CD4-positive, alpha-beta T cell treated with Interleukin-12 subunit alpha and Interleukin-12 subunit beta, for 1 hour (primary cell): ENCODE measurements at places on chromosomes 7 and 10.
A peak's percentile ranks its signal among the peaks of the same experiment; 100 is the strongest.

GRCh38 chr10:10644676-10645385 lies 372.8 kb upstream of the CELF2 start:
- DNase-seq = no peak

DNA sequence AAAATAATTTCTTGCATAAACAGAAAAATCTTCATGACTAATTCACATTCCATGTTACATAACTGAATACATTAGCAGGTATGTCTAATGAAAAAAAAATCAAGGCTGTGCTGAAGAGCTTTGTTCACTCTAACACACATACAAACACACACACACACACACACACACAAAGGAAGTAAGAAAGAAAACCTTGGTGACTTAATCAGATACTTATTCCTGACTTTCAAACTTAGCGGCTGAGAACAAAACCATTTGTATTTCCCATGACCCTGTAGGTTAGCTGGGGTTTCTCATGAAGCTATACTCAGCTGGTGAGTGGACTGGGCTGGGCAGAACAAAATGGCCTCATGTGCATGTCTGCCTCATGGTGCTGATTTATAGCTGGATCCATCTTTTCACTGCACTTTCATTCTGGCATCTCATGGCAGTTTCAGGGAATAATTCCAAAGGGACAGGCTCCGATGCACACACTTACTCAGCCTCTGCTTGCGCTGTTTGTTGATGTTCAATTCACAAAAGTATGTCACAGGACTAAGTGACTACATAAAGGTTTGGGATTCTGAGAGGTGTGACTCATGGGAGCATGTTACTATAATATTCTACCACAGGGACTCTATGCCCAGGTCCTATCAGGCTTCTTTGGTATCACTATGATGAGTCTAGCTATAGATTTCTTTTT lies 161.2 kb downstream of the PCLO start:
- DNase-seq = no peak

GRCh38 chr7:151821806-151822540 lies 54.9 kb downstream of the PRKAG2 start:
- DNase-seq = no peak

DNA sequence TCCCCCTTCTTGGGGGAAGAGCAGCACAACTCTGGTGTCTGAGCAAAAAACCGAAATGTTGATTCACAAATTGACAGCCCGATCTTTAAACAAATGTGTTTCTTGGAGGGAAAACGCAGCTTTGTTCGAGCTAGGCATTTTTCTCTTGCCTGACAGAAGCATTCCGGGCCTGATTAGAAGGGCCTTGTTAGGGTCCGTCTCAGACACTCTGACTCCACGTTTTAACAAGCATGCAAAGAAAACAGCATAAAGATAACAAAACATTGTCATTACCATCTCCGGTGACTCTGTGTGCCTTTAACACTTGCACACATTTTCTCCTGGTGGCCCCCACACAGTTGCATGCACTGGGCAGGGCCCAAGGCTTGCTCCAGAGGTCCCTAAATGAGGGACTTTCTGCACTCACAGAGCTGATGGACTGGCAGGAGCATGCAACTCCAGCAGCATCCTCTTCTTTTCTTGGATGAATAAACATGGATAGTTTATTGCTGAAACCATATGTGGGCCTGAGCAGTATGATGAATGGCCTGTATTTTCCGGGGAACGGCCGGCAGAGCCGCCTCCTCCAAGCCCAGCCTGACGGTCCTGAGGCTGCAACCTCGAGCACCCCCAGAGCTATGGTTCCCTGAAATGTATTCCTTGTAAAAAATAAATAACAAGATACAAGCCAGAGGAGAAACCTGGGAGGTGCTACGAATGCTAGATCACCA lies 50.9 kb downstream of the EBF3 start:
- no peak for DNase-seq

DNA sequence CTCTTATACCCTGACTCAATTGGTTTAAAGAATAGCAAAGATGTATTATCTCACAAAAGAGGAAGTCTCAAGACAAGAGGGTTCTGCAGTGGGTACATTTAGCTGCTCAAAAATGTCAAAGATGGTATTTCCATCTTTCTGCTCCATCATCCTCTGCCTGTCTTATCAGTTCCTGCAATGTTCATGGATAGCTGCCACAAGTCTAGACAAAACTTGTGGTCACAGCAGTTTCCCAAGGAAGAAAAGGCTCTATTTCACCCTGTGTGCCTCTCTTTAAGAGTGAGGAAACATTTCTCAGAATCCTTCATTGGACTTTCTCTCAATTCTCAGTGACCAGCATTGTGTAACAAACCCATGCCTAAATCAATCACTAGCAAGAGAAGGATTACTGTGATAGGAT lies 634.2 kb upstream of the AUTS2 start:
- no peak for DNase-seq

DNA sequence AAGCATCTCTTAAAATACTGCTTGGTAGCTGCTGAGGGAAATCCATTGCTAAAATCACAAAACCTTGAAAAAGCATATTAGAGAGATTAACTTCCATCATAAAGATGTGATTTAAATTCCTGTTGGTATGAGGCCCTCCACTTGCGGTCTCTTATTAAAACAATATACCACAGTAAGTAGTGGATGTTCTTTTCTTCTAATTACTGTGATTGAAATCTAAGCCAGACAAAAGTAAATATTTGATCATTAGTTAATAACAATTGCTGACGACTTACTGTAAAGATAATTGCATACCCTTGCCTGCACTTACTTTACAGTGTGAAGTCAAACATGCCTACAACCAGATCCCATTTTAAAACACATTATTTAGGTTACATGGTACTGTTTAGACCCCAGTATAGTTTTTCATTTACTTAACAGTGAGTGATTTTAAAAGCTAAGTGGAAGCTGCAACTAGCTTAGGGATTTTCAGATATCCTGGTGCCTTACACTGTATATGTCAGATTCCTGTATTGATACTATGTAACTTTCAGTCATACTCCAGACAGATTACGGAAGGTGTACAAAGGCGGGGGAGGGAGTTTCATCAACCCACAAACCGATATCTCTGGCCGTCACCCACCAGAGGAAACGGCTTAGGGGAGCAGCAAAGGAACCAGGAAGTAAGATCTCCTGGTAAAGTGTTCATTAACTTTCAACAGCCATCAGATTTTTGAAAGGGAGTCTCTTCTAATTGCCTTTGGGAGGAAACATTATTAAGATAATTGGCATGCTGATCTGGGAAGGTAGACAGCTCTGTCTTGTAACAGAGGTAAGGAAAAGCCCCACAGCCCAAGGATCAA lies 986 bp downstream of the NRP1 start:
- peak; percentile 31 for DNase-seq

- no peak for DNase-seq
Observed at GRCh38 chr10:131641231-131641630, 259.6 kb upstream of the PPP2R2D start.

DNA sequence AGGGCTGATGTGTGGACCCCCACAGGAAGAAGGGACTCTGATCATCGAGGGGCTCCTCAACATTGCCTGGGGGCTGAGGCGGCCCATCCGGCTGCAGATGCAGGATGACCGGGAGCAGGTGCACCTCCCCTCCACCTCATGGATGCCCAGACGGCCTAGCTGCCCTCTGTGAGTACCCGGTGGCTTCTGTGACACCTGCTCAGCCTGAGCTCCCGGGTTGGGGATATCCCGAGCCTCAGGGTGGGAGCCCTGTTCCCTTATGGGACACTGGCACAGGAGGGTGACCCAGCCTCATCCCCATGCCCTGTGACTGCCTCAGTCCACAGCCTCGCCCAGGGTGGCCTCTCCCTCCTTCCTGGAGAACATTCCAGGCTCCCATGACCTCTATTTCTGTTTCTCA lies 3.9 kb upstream of the DEPP1 start:
- no peak for DNase-seq

- no peak for DNase-seq
Observed at GRCh38 chr10:6919077-6919476, 339.0 kb upstream of the PRKCQ start.

- DNase-seq = no peak
Observed at GRCh38 chr10:63123727-63124362, 9.3 kb upstream of the NRBF2 start.

DNA sequence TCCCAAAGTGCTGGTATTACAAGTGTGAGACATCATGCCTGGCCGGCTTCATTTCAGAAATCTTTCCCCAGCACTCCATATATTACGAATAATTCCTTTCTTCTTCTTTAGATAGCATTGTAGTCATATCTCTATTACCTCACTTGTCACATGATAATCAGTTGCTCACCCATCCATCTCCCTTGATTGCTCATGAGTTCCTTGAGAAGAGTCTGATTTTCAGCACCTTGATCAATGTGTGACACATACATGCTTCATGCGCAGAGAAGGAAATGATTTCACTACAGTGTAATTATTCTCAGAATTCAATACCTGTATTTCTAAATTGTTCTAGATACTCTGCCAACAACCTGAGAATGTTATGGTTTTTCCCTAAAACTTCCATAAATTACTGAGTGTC lies 26.7 kb upstream of the GGCT start:
- no peak for DNase-seq

DNA sequence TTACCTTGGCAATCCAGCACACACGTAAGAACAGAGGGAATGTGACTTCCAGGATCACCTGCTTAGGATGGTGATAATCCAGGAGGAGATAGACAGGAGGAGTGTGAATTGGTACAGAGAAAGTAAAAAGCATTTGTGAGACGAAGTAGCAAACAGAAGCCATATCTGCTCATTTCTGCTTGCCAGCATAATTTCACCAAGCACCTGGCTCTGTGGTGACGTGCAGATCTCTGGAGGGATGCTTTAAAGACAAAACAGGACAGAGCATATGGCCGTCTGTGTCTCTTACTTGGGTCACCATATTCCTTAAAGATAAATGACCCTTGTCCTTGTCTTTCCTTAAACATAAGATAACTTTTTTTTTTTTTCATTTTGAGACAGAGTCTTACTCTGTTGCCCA lies 90.2 kb upstream of the ARHGAP21 start:
- no peak for DNase-seq

GRCh38 chr10:29807163-29807806 lies 172.5 kb upstream of the SVIL start:
- no peak for DNase-seq

DNA sequence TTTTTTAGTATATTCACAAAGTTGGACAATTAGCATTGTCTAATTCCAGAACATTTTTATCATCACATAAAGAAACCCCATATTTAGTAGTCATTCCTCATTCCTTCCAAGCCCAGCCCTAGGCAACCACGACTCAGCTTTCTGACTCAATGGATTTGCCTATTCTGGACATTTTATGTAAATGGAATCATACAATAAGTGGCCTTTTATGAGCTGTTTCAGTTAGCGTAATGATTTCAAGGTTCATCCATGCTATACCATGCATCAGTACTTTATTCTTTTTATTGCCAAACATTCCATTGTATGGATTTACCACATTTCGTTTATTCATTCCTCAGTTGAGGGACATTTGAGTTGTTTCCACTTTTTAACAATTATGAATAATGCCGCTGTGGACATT lies 249.2 kb downstream of the DYNC1I1 start:
- no peak for DNase-seq

DNA sequence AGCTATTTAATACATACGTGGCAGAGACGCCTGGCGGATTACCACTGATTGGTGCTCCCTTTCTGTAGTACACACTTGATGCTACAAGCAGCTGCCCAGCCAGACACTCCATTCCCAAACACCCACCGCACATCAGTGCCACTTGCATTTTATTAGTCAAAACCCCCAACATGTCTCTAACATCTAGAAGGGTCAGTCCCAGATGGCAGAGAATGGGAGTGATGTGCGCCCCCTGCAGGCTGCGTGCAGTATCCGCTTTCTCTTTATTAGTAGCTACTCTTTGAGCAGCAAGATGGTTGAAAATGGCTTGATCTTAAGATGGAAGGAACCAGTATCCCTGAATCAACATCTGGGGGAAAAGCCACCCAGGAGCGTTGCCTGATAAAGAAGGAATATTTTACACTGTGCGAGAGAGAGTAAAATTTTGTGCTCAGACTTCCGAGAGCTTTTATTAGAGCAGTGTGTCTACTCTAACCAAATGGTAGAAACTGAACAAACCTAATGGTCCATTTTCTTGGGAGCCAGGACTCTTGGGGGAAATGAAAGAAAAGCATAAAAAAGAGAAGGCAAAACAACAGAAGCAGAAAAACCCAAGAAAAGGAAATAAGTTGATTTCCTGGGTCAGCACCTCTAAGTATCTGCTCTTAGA lies 78.3 kb downstream of the ST8SIA6 start:
- peak; percentile 12 for DNase-seq

DNA sequence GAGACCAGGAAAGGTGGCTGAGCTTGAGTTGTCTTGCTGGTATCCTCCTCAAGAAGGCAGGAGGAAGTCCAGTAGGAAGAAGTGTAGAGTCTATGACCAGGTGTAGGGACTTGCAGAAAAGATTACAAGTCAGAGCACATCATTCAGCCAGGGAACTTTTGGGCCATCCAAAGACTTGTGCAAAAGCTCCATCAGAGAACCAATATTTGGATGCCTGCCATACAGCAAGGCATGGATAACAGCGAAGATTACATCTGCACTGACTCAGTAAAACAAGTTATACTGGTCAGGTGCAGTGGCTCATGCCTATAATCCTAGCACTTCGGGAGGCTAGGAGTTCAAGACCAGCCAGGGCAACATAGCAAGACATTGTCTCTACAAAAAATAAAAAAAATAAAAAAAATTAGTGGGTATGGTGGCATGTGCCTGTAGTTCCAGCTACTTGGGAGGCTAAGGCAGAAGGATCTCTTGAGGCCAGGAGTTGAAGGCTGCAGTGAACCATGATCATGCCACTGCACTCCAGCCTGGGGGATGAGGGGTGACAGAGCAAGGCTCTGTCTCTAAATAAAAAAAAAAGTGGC lies 13.2 kb upstream of the NMT2 start:
- DNase-seq = no peak

DNA sequence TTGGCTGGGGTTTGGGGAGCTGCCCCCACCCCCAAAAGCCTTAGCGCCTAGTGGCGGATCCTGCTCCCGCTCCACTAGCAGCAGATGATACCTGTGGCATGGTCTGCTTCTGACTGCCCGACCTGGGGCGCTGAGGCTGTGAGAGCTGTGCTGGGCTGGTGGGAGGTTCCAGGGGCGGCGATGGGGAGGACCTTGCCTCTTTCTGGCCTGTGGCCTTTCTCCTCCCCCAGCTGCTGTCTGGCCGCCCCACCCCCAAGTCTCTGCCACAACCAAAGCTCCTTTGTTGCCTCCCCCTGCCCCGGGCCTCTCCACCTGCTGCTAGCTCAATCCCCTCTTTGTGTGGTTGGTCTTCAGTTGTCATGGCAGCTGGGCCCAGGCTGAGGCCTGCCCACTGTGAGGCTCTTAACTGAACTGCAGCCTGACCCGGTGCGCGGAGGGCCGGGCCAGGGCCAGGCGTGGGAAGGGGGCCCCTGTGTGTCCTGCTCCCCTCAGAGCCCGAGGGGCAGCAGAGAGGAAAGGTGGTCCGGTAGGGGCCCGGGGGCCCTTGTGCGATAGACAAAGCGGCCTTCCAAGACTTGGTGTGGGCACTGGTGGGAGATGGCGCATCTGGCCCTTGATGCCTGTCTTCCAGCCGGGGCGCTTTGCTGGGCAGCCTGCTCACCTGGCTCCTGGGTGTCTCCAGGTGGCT lies 4.7 kb downstream of the ZNF775 start:
- DNase-seq = no peak

GRCh38 chr10:72335394-72336258 lies 19.1 kb downstream of the DNAJB12 start:
- DNase-seq = peak; percentile 52
